Activated CD4-positive, alpha-beta T cell treated with anti-CD3 and anti-CD28 coated beads, Interleukin-2, amount 10 ng/mL, durations not matched to agents 7 days and 5 days (primary cell): ENCODE measurements at places on chromosomes 2 and 18.
A peak's percentile ranks its signal among the peaks of the same experiment; 100 is the strongest.

- DNase-seq: no peak
Measured at GRCh38 chr2:133819906-133820305, 251.6 kb upstream of the NCKAP5 start.

- no peak for DNase-seq
Measured at GRCh38 chr2:171754254-171754939, 67.1 kb downstream of the DYNC1I2 start.

- no peak for DNase-seq
Measured at GRCh38 chr2:109497463-109497862, 116.3 kb downstream of the SEPTIN10 start.

DNA sequence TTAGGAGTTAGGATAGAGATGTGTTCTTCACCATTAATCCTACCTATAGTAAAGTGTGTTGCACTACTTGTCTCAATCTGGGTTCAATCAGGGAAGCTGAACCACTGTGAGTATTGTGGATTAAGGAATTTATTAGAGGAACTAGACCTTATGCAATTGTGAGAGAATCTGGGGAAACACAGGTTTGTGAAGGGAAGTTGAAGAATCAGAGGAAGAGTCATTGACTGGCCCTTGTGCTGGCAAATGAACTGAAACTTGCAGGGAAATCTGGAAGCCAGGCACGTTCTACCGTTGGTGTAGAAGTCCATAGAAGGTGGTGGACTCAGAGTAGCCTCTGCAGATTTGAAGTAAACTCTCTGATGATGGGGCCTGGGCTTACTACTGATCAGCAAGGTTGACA, 44.7 kb upstream of the HK2 start:
- no peak for DNase-seq

DNA sequence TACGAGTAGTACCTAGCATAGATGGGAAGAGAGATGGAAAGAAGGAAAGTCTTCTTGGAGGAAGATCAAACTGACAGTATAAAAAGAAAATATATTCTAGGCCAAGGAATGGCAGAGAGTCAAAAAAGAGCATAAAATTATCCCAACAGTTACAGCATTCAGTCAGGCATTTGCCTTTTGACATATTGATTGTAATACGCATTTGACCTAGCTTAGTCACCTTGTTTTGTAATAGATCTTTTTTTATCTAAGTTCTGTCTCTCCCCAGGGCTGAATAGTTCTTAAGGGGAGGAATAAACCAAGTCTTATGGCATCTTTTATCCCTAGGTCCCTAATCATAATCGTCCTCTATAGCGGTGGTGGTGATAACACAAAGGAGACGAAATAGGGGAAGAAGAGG, 657.3 kb upstream of the PIK3C3 start:
- no peak for DNase-seq

GRCh38 chr2:169877398-169877797, 50.1 kb downstream of the UBR3 start:
- DNase-seq: no peak

DNA sequence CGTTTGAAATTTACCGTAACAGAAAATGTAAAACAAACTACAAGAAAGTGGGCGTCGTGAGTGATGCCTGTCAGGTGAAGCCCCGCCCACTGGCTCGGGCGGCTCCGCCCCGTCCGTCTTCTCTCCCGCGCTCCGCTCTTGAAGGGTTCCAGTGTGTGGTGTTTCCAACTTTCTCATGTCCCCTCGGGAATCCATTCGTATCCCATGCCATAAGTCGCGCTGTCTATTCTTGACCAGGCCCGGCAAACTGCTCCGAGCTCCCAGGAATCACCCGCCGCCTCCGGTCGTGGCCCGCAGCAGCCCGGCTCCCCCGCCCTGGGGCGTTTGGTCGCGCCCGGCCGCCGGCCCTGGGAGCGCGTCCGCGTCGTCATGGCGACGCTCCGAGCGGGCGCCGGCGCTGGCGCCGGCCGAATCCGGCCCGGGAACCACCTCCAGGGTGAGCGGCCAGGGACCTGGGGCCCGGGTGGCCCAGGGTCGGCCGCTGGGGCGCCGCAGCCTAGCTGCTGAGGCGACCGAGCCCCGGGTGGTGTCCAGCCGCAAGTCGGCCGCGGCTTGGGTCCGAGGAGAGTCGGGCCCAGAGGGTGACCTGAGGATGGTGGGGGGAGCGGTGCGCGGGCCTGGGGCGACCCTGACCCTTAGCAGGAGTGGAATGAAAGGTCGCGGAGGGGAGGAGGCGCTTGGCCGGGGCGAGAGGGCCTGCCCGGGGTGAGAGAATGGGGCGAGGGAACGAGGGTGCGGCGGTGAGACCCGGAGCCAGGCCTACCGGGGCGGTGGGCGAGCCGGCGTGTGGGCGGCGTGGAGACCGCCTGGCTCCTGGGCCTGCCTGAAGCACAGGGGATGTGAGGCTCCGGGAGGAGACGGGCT, at the start of gene CFAP221:
CFAP221 (plus strand) TSS at position 375 of the 864 bp plus-strand sequence. CDS start 1,683 bp downstream, outside the sequence.
- DNase-seq: peak; percentile 39

DNA sequence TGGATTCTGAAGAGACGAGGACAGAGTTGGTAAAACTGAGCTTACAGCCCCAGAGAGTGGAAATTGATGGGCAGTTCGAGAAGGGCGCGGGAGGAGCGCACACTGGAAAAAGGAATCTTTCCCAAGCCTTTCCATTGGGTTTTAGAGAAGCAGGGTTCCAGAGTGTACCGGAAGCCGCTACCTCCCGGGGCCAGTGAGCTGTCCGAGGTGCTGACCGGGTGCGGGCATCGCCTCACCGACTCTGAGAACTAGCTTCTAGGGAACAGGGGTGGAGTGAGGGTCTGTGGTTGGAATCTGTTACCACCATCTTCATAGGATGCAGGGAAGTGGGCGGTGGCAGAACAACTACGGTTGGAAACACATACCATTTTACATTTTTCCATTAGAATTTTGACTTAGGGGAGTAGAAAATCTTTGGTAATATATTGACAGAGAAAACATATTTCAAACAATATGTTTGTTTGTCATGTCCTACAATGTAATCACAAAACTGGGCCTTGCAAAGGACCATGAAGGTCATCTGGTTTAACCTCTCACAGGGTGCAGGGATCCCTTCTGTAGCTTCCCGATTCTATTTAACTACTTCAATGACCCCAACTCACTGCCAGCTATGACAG, 724 bp downstream of the NMS start:
- no peak for DNase-seq

DNA sequence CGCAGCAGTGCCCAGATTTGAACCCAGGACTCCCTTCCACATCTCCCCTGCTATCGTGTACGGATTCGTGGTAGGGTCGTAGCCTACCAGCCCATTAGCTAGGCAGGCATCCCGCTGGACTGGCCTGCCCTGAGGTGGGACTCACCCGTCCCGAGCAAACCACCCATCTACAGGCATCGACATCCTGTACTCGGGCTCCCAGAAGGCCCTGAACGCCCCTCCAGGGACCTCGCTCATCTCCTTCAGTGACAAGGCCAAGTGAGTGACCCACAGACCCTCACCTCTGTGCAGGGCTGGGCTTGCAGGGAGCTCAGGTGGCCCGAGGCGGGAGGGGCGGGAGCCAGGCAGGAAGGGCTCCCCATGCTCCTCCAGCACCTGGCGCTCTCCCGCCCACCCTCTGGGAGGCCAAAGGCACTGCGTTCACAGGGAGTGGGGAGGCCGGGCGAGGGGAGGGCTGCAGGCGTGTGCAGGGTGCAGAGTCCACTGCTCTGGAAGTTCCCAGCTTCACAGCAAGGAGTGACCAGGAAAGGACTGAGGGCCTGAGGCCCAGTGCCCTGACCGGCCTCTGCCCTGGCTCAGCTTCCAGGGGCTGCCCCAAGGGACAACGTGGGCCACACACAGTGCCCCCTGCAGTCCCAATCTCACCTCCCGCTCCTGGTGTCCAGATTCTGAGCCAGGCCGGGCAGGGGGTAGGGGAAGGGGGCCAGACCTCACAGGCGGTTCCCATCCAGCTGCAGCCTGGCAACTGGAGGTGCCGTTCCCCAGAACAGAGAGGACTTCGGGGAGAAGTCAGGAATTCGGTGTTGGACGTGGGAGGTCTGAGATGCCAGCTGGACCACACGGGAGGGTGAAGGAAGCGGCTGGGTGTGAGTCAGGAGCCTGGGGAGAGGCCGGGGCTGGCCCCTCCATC, 5.4 kb downstream of the AGXT start:
- DNase-seq: no peak

GRCh38 chr18:76416911-76417310, 78.1 kb downstream of the ZNF516 start:
- DNase-seq: no peak

GRCh38 chr2:66582987-66583880, 148.3 kb downstream of the MEIS1 start:
- no peak for DNase-seq
